HEK293T (cell line): ENCODE measurements at places on chromosomes 12 and 14.

GRCh38 chr12:92341065-92341668 lies 195.5 kb upstream of the BTG1 start:
- DNase-seq = peak; percentile 9

- no peak for DNase-seq
Measured at GRCh38 chr14:39181026-39181692, 6.1 kb downstream of the PNN start.

- DNase-seq = no peak
Measured at GRCh38 chr12:6460751-6461371, 9.0 kb downstream of the TAPBPL start.

DNA sequence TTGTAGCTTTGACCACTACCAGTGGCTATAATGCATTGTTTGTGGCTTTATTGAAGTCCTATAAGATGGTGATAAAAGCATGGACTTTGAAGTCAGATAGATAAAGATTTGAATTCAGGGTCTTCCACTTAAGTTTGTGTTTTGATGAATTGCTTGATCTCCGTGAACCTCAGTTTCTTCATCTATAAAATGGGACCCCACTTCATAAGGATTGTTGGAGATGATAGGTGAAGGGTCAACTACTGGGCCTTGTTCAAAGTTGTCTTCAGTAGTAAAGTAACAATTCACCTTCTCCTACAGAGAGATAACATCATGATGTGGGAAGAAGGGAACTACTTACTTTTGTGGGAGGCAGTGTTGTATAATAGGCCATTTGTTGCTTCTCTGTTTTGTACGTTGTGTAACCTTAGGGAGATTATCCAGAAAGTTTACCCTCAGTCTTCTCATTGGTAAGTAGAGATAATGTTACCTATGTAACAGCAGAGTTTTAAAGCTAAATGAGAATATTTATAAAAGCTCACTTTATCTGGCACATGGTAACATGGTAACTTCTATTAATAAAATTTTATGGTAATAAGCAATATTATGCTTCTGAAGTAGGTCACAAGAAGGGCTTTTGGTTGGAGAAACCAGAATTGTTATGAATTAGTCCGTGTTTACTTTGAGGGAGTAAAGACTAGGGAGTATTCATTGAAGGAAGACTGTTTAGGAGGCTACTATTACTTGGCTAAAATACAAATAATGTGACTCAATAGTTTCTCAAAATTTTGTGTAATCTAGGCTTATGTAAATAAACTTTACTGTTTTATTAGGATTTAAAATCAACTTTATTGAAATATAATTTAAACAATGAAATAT lies 15.1 kb downstream of the ADIPOR2 start:
- no peak for DNase-seq

GRCh38 chr12:48978741-48979601 lies 849 bp downstream of the WNT1 start:
- DNase-seq = no peak

DNA sequence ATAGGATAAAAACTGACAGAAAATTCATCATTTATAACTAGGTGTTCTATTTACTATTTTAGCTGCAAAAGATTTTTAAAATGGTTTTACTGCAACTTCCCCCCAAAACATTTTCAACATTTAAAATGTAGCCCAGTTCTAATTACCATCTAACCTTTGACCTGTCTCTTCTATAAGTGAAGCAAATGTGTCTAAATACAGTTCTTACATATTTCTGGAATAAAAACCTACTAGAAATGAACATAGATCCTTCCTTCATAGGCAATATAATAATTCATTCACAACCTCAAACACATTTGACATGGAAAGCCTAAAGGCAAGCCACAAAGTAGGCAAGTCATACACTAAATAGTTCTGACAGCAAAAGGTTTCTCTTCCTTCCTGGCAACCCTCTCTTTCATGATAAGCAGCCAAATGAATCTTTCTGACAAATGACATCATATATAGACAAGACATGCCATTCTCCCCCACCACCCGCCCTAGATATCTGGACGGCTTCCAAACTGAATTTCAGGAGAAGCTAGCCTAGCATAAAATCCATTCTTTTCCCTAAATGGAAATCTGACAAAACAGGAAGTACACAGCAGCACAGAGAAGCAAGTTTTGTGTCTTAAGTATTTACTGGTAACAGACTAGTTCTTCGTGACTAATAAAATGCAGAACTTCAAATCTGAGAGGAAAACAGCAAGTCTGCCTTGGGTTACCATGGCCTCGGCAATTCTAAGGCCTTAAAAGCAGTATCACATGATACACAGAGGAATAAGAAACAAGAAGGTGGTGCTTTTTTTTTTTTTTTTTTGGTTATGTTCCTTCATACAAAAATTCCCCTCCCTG lies 17.2 kb upstream of the ARID4A start:
- DNase-seq = no peak
